ENCODE measurements at places on chromosomes 2 and 18. TPM values are rescaled to one million over a fixed set of nuclear protein-coding genes. Genes with fewer than 3 reads are reported as not detected.

GRCh38 chr2:167548396-167548795 is 660.1 kb downstream of the XIRP2 start:
- no peak for DNase-seq

Gene CNTNAP5
- total RNA-seq, result not detected

- no peak for DNase-seq
These were observed 223.6 kb upstream of the AGAP1 start for GRCh38 chr2:235270291-235270690.

- DNase-seq, result no peak
These were observed 166.7 kb downstream of the FMNL2 start for GRCh38 chr2:152501666-152502065.

DNA sequence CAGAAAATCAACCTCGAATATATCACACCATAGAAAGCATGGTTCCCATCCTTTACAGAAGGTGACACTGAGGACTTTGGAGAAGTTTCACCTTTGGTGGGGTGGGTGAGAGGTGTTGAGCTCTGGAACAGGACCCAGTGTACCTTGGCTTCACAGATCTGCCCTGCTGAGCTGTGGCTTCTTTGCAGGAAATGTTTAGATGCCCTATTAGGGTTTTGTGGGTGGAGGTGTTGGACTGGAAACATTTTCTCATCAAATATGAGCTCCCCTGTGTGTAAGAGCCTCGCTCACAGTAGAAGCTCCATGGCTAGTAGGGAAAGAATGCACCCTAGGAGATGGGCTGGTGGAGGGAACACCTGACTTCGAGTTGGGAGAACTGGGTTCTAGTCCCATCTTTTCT is 55.6 kb downstream of the RPL37A start:
- no peak for DNase-seq

All from ovary (tissue), 10 donors.